ENCODE measurements at places on chromosomes 3 and 15. TPM values are rescaled to one million over a fixed set of nuclear protein-coding genes. Genes with fewer than 3 reads are reported as not detected.

Gene PLIN1
- 0.11 TPM for total RNA-seq

Gene CELSR3
- 26.7 TPM for total RNA-seq

Gene XCR1
- total RNA-seq, result not detected

Gene NSMCE3
- 6.8 TPM for total RNA-seq

DNA sequence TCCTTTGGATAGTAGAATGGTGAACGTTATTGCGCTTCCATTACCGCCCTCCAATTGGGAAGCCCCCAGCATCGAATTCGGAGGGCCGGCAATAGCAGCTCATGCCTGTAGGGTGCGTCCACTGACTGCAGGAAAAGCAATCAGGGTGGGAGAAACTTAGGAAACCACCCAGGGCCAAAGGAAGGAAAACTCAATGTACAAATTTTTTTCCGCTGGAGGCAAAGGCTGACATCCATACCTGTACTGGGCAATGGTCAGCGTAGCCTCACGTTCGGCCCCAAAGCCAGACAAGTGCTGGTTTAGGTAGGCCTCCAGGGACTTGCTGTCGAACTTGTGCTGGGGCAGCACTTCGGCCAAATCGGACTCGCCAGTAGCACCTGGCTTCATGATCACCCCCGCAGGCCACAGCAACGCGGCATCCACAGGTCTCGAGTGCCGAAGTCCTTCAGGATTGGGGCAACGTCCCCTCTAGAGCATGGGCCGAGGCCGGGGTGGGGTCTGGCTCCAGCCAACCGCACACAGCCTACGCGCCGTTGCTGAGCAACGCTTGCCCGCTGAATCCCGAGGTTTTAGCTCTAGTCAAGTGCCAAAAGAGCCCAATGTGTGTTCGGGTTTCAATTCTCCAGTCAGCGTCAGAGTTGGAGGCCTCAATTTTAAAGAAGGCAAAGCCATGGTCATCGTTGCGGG lies at the start of gene ACAD11:
Gene ACAD11, minus strand, starts transcription at position 445 of the 687 bp plus-strand sequence. Its CDS starts 58 bp downstream, at position 387.
- H3K27ac ChIP-seq, result peak within 1 kb of the TSS; percentile 78
- no peak for DNase-seq
- H3K27me3 ChIP-seq, result no peaks in the 10 kb centered on the region
- H3K36me3 ChIP-seq, result no peaks in the 10 kb centered on the region

GRCh38 chr15:89356634-89357298 lies 22.1 kb upstream of the POLG start:
- no peaks in the 10 kb centered on the region for H3K4me1 ChIP-seq
- H3K27ac ChIP-seq, result no peak overlapping the region
- no peaks in the 10 kb centered on the region for H3K36me3 ChIP-seq
- H3K4me3 ChIP-seq, result no peak overlapping the region
- peaks cover 46% of the 10 kb centered on the region for H3K27me3 ChIP-seq

- no peak for DNase-seq
- no peaks in the 10 kb centered on the region for H3K36me3 ChIP-seq
- H3K4me3 ChIP-seq, result no peak overlapping the region
- H3K27me3 ChIP-seq, result no peaks in the 10 kb centered on the region
These were observed 30.7 kb downstream of the C3orf38 start for GRCh38 chr3:88180398-88180999.

- H3K36me3 ChIP-seq, result no peaks in the 10 kb centered on the region
- peak overlapping the region; percentile 42 for H3K4me3 ChIP-seq
- H3K27me3 ChIP-seq, result no peaks in the 10 kb centered on the region
- H3K27ac ChIP-seq, result peak overlapping the region; percentile 20
- DNase-seq, result peak; percentile 75
These were observed 13.5 kb upstream of the ZNF592 start for GRCh38 chr15:84734794-84735479.

DNA sequence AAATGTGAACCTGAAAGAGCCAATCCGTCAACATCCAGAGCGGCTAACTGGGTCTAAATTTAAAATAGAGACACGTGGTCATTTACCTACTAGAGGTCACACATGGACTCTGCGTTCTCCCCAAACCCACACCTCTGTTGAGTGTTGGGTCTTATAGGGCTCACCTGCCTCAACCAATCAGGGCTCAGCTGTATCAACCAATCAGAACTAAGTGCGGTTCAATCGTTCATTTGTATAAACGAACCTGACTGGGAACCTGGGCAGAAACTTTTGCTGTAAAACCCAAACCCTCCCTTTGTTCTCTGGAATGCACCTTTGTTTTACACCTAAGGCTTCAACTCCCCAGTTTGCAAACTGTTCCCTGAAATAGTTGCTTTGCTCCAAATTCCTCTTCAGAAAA lies 8.9 kb downstream of the DNAAF4 start:
- no peaks in the 10 kb centered on the region for H3K4me1 ChIP-seq
- H3K36me3 ChIP-seq, result no peaks in the 10 kb centered on the region
- no peak overlapping the region for H3K4me3 ChIP-seq

GRCh38 chr3:170200987-170201386 lies 19.5 kb upstream of the PHC3 start:
- H3K36me3 ChIP-seq, result no peaks in the 10 kb centered on the region
- H3K4me3 ChIP-seq, result no peak overlapping the region
- H3K27me3 ChIP-seq, result no peaks in the 10 kb centered on the region
- no peak for DNase-seq

GRCh38 chr3:191740712-191741111 lies 279.7 kb downstream of the PYDC2 start:
- H3K4me3 ChIP-seq, result no peak overlapping the region
- H3K36me3 ChIP-seq, result no peaks in the 10 kb centered on the region
- H3K27ac ChIP-seq, result no peak overlapping the region

- H3K4me3 ChIP-seq, result no peak overlapping the region
- H3K27ac ChIP-seq, result no peak overlapping the region
- DNase-seq, result no peak
- no peaks in the 10 kb centered on the region for H3K36me3 ChIP-seq
These were observed 147.7 kb downstream of the XXYLT1 start for GRCh38 chr3:195123281-195123691.

GRCh38 chr15:100434038-100434437 lies 92.3 kb upstream of the ADAMTS17 start:
- DNase-seq, result no peak

DNA sequence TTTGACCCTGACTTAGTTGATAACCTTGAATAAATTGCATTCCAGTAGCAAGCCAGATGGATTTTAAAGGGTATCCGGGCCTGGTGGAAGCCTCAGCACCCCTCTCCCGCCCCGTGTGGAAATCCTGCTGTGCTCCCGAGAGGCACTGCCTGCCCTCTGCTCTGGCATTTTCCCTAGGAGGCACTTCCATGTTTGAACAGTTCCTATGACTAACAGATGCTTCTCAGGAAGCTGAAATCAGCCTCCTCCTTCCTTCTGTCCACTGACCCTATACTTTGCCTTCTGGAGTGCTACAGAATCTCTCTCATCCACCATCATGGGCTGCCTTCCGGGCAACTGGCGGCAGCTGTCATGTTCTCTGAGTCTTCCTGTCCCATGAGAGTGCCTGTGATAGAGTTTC lies 90.8 kb downstream of the GABRG3 start:
- H3K4me3 ChIP-seq, result no peak overlapping the region
- H3K4me1 ChIP-seq, result no peaks in the 10 kb centered on the region
- no peaks in the 10 kb centered on the region for H3K27me3 ChIP-seq
- DNase-seq, result no peak
- H3K36me3 ChIP-seq, result no peaks in the 10 kb centered on the region
- no peak overlapping the region for H3K27ac ChIP-seq

GRCh38 chr3:196694202-196694638 lies 17.8 kb downstream of the CEP19 start:
- H3K4me3 ChIP-seq, result no peak overlapping the region
- no peaks in the 10 kb centered on the region for H3K4me1 ChIP-seq

GRCh38 chr3:160379628-160380214 lies 19.3 kb downstream of the IFT80 start:
- no peaks in the 10 kb centered on the region for H3K36me3 ChIP-seq
- H3K4me3 ChIP-seq, result no peak overlapping the region
- no peak for DNase-seq
- H3K27ac ChIP-seq, result no peak overlapping the region
- no peaks in the 10 kb centered on the region for H3K27me3 ChIP-seq

DNA sequence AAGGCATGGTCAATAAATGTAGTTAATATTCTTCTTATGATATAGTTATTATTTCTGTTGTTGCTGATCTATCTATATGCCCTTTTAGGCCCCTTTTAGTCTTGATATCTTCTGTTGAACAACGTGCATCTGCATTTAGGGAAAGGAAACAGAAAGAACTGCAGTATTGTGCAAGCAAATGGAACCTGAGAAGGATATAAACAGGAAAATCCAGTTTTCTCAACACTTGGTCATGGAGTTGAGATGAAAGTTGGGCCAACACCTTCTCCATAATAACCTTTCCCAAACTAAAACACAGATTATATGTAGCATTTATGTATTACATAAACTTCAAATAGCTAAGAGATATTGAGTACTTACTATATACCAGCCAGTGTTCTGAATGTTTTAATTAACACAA lies 179.7 kb downstream of the ADAMTS9 start:
- DNase-seq, result no peak
- H3K36me3 ChIP-seq, result no peaks in the 10 kb centered on the region
- H3K4me3 ChIP-seq, result no peak overlapping the region

- peak overlapping the region; percentile 84 for H3K4me3 ChIP-seq
- no peaks in the 10 kb centered on the region for H3K27me3 ChIP-seq
- H3K27ac ChIP-seq, result no peak overlapping the region
- H3K4me1 ChIP-seq, result peaks cover 16% of the 10 kb centered on the region
- peaks cover 11% of the 10 kb centered on the region for H3K36me3 ChIP-seq
These were observed 730 bp downstream of the MYD88 start for GRCh38 chr3:38139191-38139590.

- no peak for DNase-seq
- H3K27ac ChIP-seq, result no peak overlapping the region
- no peak overlapping the region for H3K4me3 ChIP-seq
- H3K4me1 ChIP-seq, result no peaks in the 10 kb centered on the region
- no peaks in the 10 kb centered on the region for H3K36me3 ChIP-seq
These were observed 36.2 kb upstream of the CLRN1 start for GRCh38 chr3:151008699-151009098.

DNA sequence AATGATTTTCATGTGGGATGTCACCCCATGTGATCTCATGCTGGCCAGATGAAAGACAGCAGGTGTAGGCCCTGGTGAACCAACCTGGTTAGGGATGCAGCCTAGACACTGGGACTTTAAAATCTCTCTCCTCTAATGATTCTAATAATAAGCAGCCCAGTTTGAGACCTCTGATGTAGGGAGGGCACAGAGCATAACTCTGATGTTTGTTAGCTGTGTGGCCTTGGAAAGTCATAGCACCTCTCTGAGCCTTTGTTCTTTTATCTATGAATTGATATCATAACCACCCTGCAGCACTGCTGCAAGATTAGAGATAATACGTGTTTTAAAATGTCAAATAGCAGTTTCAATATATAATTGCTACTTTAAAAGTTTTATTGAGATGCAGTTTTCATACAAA lies 106.0 kb downstream of the RPL22L1 start:
- no peaks in the 10 kb centered on the region for H3K36me3 ChIP-seq
- no peak overlapping the region for H3K27ac ChIP-seq

GRCh38 chr15:48638963-48639362 lies 6.5 kb downstream of the FBN1 start:
- H3K27ac ChIP-seq, result no peak overlapping the region
- no peak for DNase-seq
- no peaks in the 10 kb centered on the region for H3K4me1 ChIP-seq
- no peaks in the 10 kb centered on the region for H3K36me3 ChIP-seq

DNA sequence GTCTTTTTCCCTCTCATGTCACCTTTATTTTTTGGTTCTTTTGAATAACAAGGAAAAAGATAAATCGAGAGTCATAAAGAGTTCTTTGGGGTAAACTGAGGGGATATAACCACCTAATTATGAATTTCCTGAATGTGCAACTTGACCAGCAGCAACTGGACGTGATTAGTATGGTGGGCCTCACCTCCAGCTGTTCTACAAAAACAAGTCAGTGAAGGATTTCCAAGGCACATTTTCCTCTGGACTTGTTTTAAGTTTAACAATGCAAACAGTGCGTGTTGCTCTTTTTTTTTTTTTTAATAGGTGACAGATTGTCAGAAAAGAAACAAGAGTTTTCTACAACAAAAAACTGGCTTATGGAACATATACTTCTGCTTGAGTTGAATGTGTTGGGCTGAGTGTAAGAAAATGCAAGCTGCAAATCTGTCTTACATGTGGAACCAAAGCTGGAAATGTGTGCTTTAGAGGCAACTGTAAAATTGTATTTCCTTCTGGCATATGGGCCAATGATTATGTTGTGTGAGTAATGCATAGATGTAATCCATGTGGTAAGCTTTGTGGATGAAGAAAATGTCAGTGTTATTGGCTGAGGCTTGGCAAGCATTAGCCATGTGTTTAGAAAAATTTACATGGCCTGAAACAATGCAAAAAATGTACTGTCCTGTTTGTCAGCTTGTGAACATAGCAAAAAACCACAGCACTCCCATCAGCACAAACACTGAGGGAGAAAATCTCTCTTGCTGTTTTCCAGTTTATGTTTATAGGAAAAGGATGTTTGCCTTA lies 44.5 kb upstream of the FNDC3B start:
- H3K36me3 ChIP-seq, result no peaks in the 10 kb centered on the region
- no peak overlapping the region for H3K27ac ChIP-seq
- H3K4me3 ChIP-seq, result no peak overlapping the region
- no peak for DNase-seq
- no peaks in the 10 kb centered on the region for H3K4me1 ChIP-seq

DNA sequence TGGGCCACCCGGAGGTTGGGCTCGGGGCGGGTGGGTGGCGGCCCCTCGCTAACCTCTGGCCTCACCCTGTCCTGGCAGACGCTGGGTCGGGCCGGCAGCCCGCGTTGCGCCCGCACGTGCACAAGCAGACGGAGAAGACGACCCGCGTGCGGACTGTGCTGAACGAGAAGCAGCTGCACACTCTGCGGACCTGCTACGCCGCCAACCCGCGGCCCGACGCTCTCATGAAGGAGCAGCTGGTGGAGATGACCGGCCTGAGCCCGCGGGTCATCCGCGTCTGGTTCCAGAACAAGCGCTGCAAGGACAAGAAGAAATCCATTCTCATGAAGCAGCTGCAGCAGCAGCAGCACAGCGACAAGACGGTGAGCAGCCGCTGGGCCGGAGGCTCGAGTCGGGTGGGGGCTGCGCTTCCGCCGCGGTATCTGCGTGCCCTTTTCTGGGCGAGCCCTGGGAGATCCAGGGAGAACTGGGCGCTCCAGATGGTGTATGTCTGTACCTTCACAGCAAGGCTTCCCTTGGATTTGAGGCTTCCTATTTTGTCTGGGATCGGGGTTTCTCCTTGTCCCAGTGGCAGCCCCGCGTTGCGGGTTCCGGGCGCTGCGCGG lies 3.7 kb downstream of the ISL2 start:
- no peak for DNase-seq
- H3K4me1 ChIP-seq, result peaks cover 17% of the 10 kb centered on the region
- peak overlapping the region; percentile 55 for H3K4me3 ChIP-seq
- H3K27me3 ChIP-seq, result peaks cover 99% of the 10 kb centered on the region
- peaks cover 26% of the 10 kb centered on the region for H3K36me3 ChIP-seq

All from H1 (cell line).